ENCODE measurements at places on chromosomes 1 and 21. TPM values are rescaled to one million over a fixed set of nuclear protein-coding genes. Genes with fewer than 3 reads are reported as not detected.

DNA sequence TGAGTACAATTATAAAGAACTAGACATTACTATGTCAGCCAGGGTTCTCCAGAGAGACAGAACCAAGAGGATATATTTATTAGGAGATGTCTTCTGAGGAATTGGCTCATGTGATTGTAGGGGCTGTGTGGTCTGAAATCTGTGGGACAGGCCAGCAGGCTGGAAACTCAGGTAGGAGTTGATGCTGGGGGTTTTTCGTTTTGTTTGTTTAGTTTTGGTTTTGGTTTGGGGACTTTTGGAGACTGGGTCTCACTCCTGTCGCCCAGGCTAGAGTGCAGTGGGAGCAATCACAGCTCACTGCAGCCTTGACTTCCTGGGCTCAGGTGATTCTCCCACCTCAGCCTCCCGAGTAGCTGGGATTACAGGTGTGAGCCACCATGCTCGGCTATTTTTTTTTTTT lies 132.9 kb upstream of the ERRFI1 start:
- H3K36me3 ChIP-seq, result no peaks in the 10 kb centered on the region
- no peak overlapping the region for H3K4me3 ChIP-seq
- no peaks in the 10 kb centered on the region for H3K4me1 ChIP-seq
- H3K27me3 ChIP-seq, result no peaks in the 10 kb centered on the region
- H3K27ac ChIP-seq, result no peak overlapping the region

MTHFR gene
- 34.5 TPM for total RNA-seq

GRCh38 chr1:221161571-221162041 lies 282.4 kb downstream of the HLX start:
- H3K27ac ChIP-seq, result no peak overlapping the region
- DNase-seq, result peak; percentile 54
- peaks cover 30% of the 10 kb centered on the region for H3K4me1 ChIP-seq

- H3K27ac ChIP-seq, result no peak overlapping the region
- H3K36me3 ChIP-seq, result no peaks in the 10 kb centered on the region
- no peak overlapping the region for H3K4me3 ChIP-seq
- no peak for DNase-seq
Measured at GRCh38 chr1:41501581-41501980, 17.1 kb upstream of the EDN2 start.
